ENCODE measurements at places on chromosomes 13 and 19.

DNA sequence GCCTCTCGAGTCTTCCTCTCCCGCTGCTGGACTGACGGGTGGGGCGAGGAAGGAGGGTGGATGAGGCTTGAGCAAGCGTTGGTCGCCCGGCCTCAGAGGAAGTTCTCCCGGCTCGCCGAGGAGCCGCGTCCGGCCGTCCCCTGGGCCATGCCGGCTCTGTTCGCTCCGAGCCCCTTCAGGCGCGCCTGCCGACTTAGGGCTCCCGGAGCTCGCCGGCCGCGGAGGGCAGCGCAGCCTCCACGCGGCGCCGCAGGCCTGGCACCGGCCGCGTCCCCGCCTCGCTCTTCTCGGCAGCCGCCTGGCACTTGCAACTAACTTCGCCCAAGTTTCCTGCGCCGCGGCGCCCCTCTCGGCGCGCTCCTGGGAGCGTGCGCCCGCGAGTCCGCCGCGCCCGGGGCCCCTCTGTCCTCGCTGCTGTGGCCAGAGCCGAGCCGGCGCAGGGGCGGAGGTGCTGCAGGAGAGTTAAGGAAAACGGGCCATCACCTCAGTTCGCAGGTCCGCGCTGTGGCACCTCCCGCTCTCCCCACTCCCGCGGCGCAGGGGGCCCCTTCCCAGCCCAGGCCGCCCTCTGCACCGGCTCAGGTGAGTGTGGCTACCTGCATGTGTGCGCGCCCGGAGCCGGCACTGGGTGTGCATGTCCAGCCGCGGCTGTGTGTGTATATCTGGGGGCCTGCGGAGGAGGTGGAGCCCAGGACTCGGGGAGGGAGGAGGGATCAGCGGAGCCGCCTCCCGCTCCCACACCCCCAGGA is 641 bp upstream of the SOX21 start:
- DNase-seq: no peak

GRCh38 chr13:113456116-113456702 is 2.9 kb upstream of the ADPRHL1 start:
- no peak for DNase-seq

GRCh38 chr13:96020931-96021330 is 32.3 kb downstream of the UGGT2 start:
- no peak for DNase-seq

GRCh38 chr19:2636141-2636896 is 66.2 kb downstream of the GNG7 start:
- DNase-seq: no peak

- no peak for DNase-seq
Measured at GRCh38 chr13:100667894-100668293, 6.7 kb downstream of the TMTC4 start.

- DNase-seq: no peak
Measured at GRCh38 chr19:38019396-38019724, 112.4 kb downstream of the SIPA1L3 start.

GRCh38 chr19:52536448-52536800 is 9.0 kb downstream of the ZNF808 start:
- DNase-seq: no peak

DNA sequence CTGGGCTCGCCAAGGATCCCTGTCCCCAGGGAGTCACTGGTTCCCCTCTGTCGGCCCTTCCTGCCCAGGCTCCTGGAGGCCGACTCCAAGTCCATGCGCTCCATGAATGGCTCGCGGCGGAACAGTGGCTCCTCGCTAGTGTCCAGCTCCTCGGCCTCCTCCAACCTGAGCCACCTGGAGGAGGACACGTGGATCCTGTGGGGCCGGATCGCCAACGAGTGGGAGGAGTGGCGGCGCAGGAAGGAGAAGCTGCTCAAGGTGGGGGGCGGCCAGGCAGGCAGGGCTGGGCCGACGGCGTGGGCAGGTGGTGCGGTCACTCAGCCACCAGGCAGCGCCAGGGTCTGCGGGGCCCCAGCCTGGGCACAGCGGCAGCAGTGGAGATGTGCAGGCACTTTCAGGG is 17.6 kb downstream of the EVI5L start:
- no peak for DNase-seq

GRCh38 chr19:3281026-3281425 is 56.6 kb downstream of the CELF5 start:
- DNase-seq: no peak

DNA sequence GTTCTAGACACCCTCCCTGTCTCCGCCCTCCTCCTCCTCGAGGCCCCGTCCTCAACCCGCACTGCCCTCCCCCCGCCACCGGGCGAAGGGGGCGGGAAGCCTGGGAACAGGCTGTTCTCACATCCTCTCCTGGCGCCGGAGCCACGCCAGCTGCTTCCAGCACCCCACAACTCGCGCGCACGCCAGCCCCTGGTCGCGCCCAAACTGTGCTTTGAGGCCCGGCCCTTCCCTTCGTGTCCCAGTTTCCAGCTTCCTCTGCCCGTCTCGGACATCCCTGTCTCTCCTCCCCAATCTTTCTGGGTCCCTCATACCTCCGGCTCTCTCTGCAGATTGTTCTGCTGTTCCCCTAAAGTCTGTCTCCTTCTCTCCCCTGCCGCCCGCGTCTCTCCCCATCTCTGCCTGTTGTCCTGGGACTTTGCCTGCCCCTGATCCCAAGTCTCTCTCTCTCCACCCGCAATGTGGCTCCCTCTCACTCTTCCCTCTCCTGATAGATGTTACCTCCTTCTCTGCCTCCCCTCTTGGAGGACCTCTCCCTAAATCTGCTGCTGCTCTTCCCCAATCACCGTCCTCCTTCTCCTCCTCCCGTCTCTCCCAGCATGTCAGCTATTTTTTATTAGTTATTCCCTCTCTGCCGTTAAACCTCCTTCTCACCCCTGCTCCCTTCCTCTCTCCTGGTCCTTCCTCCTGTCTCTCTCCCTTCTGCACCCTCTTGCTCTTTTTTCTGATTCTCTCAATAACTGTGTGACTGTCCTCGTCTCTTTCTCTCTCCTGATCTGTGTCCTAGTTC is 14.2 kb downstream of the DPF1 start:
- DNase-seq: no peak

GRCh38 chr19:42816894-42817293 is 51.4 kb upstream of the PSG8 start:
- no peak for DNase-seq

DNA sequence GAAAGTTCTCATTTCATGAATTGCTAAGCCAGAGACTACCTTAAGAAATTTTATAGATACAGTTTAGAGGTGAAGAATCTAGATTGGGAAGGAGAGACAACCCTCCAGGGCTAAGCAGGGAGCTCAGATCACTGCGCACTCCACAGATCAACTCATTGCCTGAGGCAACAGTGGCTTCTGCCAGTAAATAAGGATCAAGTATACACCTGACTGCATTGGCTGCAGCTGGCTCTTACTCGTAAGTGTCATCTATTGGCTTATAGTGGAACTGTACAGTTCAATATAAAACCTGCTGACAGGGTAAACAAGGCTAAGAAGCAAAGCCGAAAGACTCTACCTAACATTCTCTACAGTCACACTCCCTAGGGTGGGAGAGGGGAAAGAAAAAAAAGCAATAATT is 18.0 kb upstream of the C1QTNF9B start:
- no peak for DNase-seq

- no peak for DNase-seq
Measured at GRCh38 chr13:71659404-71659803, 207.6 kb downstream of the DACH1 start.

DNA sequence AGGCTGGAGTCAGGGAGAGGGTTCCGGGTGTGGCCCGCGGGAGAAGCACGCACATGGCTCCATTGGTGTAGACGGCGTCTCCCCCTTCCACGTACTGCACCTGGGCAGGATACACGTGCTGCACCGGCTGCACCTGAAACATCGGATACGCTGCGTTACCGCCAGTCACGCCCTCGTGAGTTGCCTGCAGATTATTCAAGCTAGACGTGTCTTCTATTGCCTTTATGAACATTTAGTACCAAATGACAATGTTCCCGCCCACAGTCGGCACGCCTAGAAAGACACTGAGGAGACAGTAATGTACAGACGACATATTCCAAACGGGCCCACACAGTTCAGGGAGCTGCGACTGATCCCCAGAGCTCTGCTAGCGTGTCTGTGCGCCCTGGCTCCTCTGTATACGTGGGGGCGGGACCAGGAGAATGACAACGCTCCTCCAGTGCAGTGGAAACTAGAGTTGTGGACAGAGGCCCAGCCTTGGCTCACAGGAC is 64.1 kb upstream of the RANBP3 start:
- no peak for DNase-seq

GRCh38 chr13:111927181-111927540 is 139.8 kb upstream of the SOX1 start:
- no peak for DNase-seq

DNA sequence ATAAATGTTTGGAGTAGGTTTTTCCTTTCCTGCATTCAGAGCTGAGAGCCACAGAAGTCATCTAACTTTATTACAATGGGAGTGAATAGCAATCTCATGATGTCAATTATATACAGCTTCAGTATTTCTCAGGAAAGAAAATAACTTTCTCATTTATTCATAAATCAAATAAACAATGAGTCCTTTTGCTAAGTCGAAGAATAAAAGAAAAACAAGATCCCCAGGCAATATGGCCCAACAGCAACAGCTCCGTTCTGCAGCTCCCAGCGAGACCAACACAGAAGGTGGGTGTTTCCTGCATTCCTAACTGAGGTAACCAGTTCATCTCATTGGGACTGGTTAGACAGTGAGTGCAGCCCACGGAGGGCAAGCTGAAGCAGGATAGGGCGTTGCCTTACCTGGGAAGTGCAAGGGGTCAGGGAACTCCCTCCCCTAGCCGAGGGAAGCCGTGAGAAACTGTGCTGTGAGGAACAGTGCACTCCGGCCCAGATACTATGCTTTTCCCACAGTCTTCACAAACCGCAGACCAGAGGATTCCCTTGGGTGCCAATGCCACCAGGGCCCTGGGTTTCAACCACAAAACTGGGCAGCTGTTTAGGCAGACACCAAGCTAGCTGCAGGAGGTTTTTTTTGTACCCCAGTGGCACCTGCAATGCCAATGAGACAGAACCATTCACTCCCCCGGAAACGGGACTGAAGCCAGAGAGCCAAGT is 128.2 kb downstream of the SLITRK1 start:
- DNase-seq: no peak

DNA sequence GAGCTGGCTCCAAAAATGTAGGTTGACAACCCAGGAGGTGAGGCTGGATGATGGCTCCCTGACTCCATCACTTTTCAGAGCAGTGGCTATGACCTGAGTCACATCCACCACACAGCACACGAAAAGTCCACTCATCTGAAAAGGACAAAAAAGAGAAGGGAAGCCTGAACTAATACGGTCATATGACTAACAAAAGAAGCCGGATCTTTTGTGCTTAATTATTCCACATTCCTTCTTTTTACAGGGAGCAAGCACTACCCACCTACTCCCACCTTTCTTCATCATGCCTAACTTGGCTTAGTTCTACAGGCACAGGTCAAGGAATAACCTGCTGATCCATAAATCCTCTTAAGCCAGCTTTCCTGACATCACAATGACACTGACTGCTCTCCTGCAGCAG is 601.3 kb upstream of the MIR17HG start:
- DNase-seq: no peak

- peak; percentile 5 for DNase-seq
Measured at GRCh38 chr13:29362849-29363604, 232.5 kb downstream of the SLC7A1 start.

- no peak for DNase-seq
Measured at GRCh38 chr13:81302125-81302524, 961.2 kb upstream of the SPRY2 start.

- peak; percentile 29 for DNase-seq
Measured at GRCh38 chr13:78137404-78138142, 218.9 kb upstream of the EDNRB start.

DNA sequence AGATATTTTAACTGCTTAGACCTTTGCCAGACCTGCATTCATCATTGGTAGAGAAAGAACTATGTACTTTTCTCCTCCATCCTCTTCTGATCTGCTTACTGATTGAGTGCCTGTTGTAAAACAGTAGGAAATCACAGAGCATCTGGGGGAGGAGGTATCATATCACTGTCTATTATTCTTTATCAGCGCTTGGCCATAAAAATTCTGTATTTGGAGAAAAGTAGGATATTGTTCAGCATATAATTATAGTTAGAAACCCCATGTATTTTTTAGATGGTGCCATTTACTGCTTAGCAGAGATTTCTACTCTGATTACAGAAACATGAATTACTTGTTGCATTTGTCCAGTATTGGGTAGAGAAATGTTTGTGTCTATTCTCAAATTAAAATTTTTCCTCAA is 62.4 kb downstream of the URI1 start:
- DNase-seq: no peak

DNA sequence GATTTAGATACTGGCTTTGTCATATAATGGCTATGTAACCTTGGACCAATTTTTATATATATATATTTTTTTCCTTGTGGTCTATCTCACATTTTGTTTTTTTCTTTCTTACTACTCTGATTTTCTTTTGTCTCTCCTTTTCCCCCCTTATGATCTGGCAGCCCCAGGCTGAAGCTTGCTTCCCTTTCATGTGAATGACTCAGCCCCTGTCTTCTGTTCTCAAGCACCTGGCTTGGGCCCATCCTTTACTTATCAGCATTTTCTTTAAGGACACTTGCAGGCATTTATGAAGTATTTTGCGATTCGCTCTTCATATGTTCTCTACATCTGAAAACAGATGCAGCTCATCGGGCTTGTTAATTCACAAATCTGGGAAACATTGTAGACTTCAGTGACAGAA is 163.6 kb downstream of the SPRY2 start:
- DNase-seq: no peak

DNA sequence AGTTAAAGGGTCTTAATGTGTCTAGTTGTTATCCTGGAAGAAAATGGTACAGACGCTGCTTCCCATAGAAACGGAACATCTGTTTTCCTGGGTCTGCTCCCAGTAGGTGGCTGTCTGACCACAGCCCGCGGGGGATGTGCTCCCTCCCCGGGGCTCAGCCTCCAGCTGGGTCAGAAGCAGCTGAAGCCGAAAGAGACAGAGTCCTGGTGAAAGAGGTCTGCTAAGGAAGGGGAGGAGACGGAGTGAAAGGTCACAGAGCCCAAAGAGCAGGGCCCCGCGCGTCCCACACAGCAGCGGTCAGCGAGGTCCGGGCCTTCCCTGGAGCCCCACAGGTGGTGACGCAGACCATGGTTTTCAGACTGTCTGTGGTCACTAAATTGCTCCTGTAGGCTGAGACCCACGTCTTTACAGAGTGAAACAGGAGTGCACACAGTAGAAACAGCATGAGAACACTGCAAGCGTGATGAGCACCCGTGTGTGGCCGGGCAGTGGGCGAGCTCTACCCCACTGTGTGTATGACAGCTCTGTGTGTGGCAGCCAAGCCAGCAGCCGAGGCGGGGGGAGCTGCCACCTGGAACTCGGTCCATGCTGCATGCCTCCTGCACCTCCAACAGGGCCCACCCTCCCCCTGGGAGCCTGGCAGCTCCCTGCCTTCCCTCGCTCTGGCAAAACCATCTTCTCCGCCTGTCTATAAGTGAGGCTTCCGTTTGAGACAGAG is 52.0 kb upstream of the C13orf46 start:
- no peak for DNase-seq

DNA sequence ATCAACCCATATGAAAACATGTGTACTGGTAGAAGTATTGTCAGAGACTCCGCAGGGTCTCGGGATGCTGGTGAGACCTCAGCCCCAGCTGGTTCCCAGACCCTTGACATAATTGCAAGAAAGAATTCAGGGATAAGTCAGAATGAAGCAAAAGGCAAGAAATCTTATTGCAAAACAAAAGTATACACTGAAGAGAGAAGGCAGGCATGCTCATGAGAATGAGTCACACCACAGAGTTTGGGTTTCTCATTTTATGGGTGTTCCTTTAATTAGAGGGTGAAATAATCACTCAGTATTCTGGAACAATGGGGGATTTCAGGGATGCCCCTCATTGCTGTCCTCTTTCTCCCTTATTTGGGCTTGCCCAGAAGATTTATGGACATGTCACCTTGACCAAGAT is 1423.8 kb upstream of the MIR17HG start:
- DNase-seq: no peak

- DNase-seq: no peak
Measured at GRCh38 chr13:27267596-27267995, 3.0 kb upstream of the RASL11A start.
